Hematopoietic multipotent progenitor cell treated with erythropoietin and hydrocortisone succinate and interleukin-3 and kit ligand, for 4 days (in vitro differentiated cells): ENCODE measurements at places on chromosomes 5 and 9.

- no peak for DNase-seq
Measured at GRCh38 chr5:178469975-178470759, 120.0 kb downstream of the COL23A1 start.

- DNase-seq = peak; percentile 3
Measured at GRCh38 chr9:108271646-108272348, 584.0 kb downstream of the ACTL7B start.

- no peak for DNase-seq
Measured at GRCh38 chr5:72937517-72938061, 18.3 kb upstream of the FCHO2 start.

GRCh38 chr5:142422429-142422828 is 97.6 kb upstream of the SPRY4 start:
- no peak for DNase-seq

DNA sequence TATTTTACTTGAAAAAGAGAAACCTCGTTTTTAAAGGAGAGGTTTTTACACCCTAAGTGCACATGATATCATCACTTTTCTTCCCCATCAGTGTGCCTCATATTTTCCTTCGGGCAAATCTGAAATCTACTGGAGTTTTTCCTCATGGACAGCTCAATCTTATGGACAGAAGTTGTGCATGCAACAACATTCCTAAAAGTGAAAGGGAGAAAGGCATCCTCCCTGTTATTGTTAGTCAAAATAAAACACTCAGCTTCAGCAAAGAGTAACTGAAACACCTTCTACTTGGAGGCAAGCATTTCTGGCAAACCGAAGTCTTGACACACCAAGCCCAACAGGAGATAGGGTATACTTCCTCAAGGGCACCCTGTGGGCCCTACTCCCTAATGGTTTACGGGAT is 217.9 kb downstream of the BNC2 start:
- DNase-seq = no peak

DNA sequence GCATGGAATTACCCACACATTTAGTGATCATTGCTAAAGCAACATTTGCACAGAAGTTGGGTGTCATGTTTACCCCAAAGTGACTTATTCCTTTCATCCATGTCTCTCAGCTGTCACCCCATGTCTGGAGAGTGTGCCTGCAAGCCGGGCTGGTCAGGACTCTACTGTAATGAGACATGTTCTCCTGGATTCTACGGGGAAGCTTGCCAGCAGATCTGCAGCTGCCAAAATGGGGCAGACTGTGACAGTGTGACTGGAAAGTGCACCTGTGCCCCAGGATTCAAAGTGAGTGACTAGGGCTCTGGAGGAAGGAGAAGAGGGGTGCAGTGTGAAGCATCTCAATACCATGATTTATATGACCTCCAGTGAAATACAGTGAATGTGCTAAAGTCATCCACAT is 99.9 kb upstream of the PRRC1 start:
- no peak for DNase-seq
